ENCODE measurements at places on chromosomes 1 and 21.

DNA sequence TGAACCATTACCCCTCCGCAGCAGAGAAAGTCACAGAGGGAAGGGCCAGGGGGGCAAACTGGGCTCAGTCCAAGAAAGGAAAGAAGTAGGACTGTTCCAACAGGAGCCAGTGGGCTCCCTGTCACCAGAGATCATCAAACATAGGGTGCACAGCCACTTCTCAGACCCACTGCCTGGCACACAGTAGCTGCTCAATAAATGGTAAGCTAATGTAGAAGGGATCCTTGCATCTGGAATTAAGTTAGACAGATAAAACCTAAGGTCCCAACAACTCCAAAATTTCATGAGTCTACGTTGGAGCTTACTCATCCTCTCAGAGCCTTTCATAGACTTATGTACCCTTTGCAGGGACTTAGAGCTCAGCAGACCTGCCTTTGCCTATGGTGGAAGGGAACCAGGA is 3.5 kb downstream of the BLACAT1 start:
- DNase-seq: no peak

- DNase-seq: no peak
Observed at GRCh38 chr1:184298440-184299405, 88.1 kb upstream of the C1orf21 start.

GRCh38 chr1:156233426-156234127 is 8.4 kb upstream of the BGLAP start:
- no peak for DNase-seq

DNA sequence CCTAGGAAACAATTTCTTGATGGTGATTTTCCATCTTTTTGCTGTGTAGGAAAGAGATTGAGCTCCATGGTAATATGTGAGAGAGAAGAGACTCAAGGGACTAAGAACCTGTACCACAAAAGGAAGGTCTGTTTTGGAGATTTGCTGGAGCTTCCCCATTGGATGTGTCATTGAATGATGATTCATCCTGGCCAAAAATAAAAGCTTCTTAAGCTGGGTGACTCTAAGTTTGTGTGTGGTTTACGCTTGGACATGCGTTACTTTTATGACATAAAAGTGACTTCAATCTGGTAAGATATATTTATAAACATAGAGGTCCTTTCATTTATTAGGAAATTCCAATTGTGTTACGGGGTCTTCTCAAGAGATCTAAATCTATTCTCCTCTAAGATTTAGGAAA is 17.4 kb upstream of the IL19 start:
- DNase-seq: no peak

- DNase-seq: no peak
Observed at GRCh38 chr1:172935062-172935592, 115.6 kb downstream of the TNFSF18 start.

GRCh38 chr1:170537798-170538503 is 6.0 kb downstream of the GORAB start:
- no peak for DNase-seq

Data from activated CD4-positive, alpha-beta memory T cell treated with anti-CD3 and anti-CD28 coated beads for 36 hours (primary cell).